ENCODE measurements at places on chromosomes 7 and 10. TPM values are rescaled to one million over a fixed set of nuclear protein-coding genes. Genes with fewer than 3 reads are reported as not detected.
A peak's percentile ranks its signal among the peaks of the same experiment; 100 is the strongest.

- DNase-seq, result no peak
Observed at GRCh38 chr10:70528741-70529362, 50.3 kb downstream of the PALD1 start.

DNA sequence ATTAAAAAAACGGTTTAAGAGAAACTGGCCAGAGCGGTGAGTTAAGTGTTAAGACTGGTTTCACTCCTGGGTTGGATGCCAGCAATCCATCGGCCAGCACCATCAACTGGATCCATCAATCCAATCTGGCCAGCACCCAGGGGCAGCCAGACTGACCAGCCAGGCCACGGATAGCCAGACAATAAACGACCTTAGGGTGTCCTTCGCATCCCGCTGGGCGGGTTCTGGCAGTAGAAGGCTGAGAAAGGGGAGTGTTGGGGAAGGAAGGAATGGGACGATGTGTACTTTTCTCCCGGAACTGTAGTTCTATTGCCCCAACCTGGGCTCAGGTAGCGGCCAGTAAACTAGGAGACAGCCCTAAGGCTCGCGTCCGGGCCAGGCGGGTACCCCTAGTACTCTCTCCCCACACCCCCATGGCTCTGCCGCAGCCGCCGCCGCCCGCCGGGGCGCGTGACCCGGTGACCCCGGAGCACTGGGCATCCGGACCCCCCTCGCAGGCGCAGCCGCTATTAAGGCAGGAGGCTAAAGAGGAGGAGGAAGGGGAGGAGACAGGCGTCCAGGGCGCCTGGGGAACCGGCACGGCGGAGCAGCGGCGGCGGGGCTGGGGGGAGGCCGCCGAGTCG lies at the start of gene CASD1:
Gene CASD1 (plus strand): TSS at position 546 of the 623 bp plus-strand sequence. CDS start 276 bp downstream, outside the sequence.
- DNase-seq, result peak; percentile 63

- no peak for DNase-seq
Observed at GRCh38 chr10:9853405-9854355, 1164.0 kb upstream of the CELF2 start.

GRCh38 chr7:26860361-26860760 lies 4.0 kb downstream of the SKAP2 start:
- no peak for DNase-seq

- DNase-seq, result no peak
Observed at GRCh38 chr7:157460721-157461120, 123.9 kb downstream of the DNAJB6 start.

GRCh38 chr7:152074673-152075072 lies 49.2 kb downstream of the GALNT11 start:
- no peak for DNase-seq

DNA sequence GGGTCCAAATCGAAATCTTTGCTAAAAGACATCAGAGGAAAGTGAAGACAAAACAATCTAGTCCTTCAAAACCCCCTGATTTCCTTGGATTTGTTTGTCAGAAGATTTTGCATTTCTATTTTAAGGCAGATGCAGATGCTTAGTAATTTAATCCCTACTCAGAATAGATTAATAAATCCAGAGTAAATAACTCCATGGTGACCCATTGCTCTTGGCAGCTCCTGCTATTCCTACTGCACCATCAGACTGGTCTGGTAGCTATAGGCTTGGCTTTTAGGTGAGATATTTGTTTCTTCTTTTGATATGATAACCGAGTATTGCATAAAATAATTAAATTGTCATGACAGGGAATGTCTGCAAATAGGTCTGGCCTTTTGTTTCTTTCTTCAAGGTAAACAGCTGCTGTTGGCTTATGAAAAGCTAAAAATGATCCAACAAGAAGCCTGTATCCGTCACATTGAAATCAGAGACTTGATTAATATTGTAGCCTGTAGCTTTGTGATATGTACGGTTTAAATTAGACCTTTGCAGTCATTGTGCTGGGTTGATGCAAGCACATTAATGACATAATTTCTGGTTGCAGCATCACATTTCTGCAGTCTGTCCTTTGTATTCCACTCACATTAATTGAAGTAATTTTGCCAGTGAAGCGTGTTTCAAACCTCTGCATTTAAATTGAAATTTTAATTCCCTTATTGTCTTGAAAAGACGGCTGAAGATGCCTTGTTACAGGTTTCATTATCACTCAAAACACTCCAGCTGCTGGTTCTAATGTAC lies 40.7 kb downstream of the EXOC4 start:
- no peak for DNase-seq

DNA sequence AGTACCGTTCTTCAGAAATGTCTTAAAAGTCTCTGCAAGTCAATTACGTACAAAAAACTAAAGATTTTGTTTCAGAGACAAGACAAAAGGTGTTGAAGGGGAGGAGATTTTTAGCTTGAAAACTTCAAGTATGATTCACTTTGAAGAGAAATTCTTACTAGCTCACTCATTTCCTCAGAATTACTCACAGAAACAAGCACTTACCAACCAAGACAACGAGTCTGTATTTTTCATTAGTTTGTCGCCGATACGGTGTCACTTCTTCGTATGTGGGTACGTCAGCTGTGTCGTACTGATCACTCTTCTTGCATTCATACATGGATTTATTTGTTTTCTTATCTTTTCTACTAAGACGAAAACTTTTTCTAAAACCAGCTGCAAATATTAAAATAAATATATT lies 90.6 kb upstream of the ODAD2 start:
- DNase-seq, result no peak

GRCh38 chr10:133292919-133293809 lies 15.5 kb downstream of the TUBGCP2 start:
- no peak for DNase-seq

DNA sequence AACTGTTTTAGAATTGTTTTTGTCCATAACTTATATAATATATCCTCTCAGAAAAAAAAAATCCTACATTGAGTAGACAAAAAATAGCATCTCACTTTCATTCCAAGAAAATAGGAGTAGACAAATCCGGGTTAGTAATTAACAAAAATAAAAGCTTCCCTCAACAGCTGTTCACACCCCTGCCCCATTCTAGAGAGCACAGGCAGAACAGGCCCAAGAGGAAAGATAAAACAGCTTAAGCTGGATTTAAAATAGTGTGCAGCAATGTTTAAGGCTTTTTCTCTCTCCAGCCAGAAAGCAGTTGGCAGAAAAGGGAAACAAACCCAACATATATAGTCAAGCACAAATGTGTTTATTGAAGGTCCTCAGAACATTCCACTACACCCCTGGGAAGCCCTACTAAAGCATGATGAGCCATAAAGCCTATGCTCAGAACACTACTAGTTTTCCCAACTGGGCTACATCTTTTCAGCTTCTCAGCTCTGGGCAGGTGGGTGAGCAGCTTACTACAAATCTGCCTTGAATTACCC lies 189.9 kb downstream of the MTERF1 start:
- no peak for DNase-seq

DNA sequence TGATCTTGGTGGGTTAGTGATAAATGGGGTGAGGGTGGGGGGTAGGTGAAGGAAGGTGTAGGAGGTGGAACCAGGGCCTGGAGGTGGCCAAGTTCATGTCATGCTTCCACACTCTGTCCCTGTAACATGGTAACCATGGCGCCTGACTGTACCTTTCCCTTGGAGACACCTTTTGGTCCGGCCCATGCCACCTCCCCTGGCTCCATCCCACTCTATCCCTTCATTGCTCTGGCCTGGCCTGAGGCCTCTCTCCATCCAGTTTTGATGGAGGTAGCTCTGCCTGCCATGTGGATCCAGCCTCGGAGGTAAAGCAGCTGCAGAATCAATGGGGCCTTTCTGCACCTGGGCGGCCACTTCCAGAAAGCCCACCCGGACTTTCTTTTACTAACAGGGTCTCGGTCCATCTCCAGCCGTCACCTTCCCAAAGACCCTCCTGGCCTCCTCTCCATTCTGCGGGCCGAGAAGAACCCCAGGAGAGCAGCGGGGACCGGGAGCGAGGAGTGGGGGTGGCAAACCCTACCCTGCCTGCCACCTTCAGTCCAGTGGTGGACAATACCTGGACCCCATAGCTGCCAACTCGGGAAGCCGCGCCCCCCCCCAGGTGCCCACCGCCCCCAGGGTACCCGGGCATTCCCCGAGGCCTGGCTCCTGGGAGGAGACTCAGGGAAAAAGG lies 504 bp upstream of the TRRAP start:
- DNase-seq, result no peak

- peak; percentile 52 for DNase-seq
Observed at GRCh38 chr10:43230909-43231522, 35.8 kb downstream of the RASGEF1A start.

- DNase-seq, result no peak
Observed at GRCh38 chr10:4121502-4122380, 336.7 kb upstream of the KLF6 start.

DNA sequence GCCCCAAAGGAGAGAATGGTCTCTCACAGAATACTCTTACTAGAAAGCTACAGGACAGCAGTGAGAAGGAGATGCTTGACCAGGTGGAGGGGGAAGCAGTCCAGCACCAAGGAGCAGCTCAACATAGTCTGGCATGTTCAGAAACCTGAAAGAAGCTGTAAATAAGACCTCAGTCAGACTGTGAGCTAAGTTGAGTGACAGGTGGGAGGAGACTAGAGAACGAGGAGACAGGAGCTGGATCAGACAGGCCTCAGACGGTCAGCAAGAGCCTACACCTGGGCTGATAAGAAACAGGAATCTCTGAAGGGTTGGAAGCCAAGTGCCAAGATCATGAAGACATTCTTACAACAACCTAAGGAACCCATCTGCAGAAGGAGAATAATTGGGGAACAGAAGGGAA lies 54.5 kb downstream of the ELMO1 start:
- DNase-seq, result no peak

The LRRN3 gene
- total RNA-seq, result 9.3 TPM

The PON3 gene
- total RNA-seq, result 0.45 TPM

The KAZALD1 gene
- total RNA-seq, result 1.3 TPM

The GLUD1 gene
- 173 TPM for total RNA-seq

The FKBP6 gene
- total RNA-seq, result not detected

The CACNA2D1 gene
- not detected for total RNA-seq

The TMEM26 gene
- total RNA-seq, result not detected

All from activated naive CD4-positive, alpha-beta T cell treated with anti-CD3 and anti-CD28 coated beads, Interleukin-2, amount 50 U/mL, for 72 hours (primary cell).